PC-3 (cell line): ENCODE measurements at places on chromosomes 5 and 9. TPM values are rescaled to one million over a fixed set of nuclear protein-coding genes. Genes with fewer than 3 reads are reported as not detected.
A peak's percentile ranks its signal among the peaks of the same experiment; 100 is the strongest.

- DNase-seq = no peak
Observed at GRCh38 chr5:118692811-118693342, 295.5 kb downstream of the DTWD2 start.

GRCh38 chr9:75964427-75964826, 74.0 kb downstream of the PCSK5 start:
- peak; percentile 1 for DNase-seq

GRCh38 chr5:132471151-132471907, 19.2 kb downstream of the IRF1 start:
- DNase-seq = no peak

DNA sequence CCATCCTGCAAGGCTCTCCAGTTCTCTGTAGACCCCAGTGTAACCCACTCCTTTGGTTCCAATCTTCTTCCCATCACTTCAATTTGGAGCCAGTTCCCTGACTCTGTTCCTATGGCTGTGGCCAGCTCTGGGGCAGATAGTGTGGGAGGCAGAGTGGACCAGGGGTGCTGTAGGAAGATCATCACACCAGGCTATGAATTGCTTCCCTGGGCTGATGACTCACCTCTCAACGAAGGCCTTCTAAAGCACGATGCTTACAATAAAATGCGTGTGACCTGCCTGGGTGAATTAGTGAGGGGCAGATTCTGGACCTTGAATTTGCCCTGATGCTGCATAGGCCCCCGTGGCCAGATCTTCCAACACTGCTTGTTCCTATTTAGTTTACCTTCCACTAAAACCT, 289.7 kb downstream of the FBXL7 start:
- DNase-seq = no peak

GRCh38 chr9:78130004-78130403, 98.4 kb upstream of the GNAQ start:
- DNase-seq = peak; percentile 25

DNA sequence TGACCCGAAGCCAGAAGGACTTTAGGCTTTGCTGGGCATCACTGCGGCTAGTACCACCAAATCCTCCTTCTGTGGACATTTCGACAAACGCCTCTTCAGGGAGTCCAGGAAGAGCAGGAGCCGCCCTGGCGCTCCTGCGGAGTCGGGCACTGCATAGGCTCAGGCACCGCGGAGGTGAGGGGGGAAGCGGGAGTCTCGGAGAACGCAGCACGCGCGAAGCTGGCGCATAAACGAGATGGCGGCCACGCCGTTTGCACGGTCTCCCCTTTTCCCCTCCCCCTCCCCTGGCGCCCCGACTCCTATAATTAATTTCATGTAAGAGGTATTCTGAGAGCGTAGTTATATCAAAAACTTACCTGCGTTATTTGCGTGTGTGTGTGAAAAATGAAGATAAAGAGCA, 137.8 kb upstream of the GAS1 start:
- DNase-seq = no peak

DNA sequence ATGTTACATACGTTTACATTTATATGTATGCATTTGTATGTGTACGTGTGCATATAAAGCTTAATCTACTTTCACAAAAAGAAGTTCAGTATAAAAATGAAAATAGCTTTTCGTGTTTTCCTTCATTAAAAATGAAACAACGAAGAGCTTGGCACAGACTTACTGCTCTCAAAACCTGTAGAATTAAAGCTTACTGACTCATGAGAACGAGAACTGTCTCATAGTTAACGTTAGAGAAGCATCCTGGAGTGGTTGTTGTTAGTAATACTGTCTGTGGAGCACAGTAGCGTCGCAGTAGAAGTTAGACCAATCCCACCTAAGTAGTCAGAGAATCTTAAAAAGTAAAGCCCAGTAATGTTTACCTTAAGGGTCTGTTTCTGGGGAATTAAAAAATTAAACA, 1.3 kb downstream of the MAT2B start:
- DNase-seq = peak; percentile 39

IL4 gene
- not detected in 2 replicates for total RNA-seq

CDC20B gene
- total RNA-seq = not detected in 2 replicates
